Nasal cavity respiratory epithelium epithelial cell of viscerocranial mucosa (primary cell): ENCODE measurements at places on chromosomes 4 and X. TPM values are rescaled to one million over a fixed set of nuclear protein-coding genes. Genes with fewer than 3 reads are reported as not detected.

BLTP1 gene
- 71.8 and 105 TPM in 2 replicates for total RNA-seq

SCML2 gene
- total RNA-seq: 0.43 and 1.0 TPM in 2 replicates

PSAPL1 gene
- not detected in 2 replicates for total RNA-seq

CTAG1A gene
- not detected in 2 replicates for total RNA-seq

GPR143 gene
- 0.64 and 0.68 TPM in 2 replicates for total RNA-seq

MND1 gene
- 0.28 and 1.7 TPM in 2 replicates for total RNA-seq

NONO gene
- 297 and 299 TPM in 2 replicates for total RNA-seq

NAA11 gene
- total RNA-seq: not detected in 2 replicates

LRIT3 gene
- total RNA-seq: under 0.01 TPM in 2 replicates

NXF3 gene
- under 0.01 TPM in 1 of 2 replicates, not detected in the other for total RNA-seq

MAGEA4 gene
- not detected in 2 replicates for total RNA-seq

TMEM271 gene
- not detected in 2 replicates for total RNA-seq

CXCL9 gene
- not detected in 2 replicates for total RNA-seq

HPGD gene
- 4.1 and 5.1 TPM in 2 replicates for total RNA-seq

DGAT2L6 gene
- total RNA-seq: not detected in 2 replicates

FREM3 gene
- total RNA-seq: not detected in 2 replicates

FGA gene
- total RNA-seq: not detected in 2 replicates

XAGE1A gene
- not detected in 2 replicates for total RNA-seq

NXF2B gene
- total RNA-seq: not detected in 2 replicates

SMC1A gene
- 7.9 and 31.2 TPM in 2 replicates for total RNA-seq

MCF2 gene
- 0.07 and 0.34 TPM in 2 replicates for total RNA-seq

SH2D1A gene
- under 0.01 TPM in 1 of 2 replicates, not detected in the other for total RNA-seq
